ENCODE measurements at places on chromosomes 3 and 15.

DNA sequence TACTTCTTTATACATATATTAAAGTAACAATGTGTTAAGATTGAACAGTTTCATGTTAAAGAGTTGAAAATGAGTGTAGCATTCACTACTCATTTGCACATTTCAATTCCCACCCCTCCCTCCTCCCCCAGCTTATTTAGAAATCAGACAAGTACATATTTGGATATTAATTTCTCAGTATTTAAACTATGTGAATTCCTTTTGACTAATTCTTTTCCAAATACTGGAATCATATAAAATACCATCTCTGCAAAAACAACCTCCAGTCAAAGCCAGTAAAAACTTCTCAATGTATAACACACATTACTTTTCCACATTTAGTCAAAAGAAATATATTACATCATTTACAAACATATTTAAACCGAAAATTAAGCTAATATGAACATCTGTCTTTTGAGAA is 25.5 kb upstream of the SHC4 start:
- no peak overlapping the region for H3K4me3 ChIP-seq
- H3K4me1 ChIP-seq: no peaks in the 10 kb centered on the region
- DNase-seq: no peak

GRCh38 chr3:188646592-188646991 is 492.6 kb downstream of the LPP start:
- DNase-seq: peak; percentile 37
- H3K27me3 ChIP-seq: no peaks in the 10 kb centered on the region
- no peak overlapping the region for H3K27ac ChIP-seq
- H3K4me1 ChIP-seq: peaks cover 3% of the 10 kb centered on the region
- H3K36me3 ChIP-seq: no peaks in the 10 kb centered on the region
- H3K4me3 ChIP-seq: no peak overlapping the region

DNA sequence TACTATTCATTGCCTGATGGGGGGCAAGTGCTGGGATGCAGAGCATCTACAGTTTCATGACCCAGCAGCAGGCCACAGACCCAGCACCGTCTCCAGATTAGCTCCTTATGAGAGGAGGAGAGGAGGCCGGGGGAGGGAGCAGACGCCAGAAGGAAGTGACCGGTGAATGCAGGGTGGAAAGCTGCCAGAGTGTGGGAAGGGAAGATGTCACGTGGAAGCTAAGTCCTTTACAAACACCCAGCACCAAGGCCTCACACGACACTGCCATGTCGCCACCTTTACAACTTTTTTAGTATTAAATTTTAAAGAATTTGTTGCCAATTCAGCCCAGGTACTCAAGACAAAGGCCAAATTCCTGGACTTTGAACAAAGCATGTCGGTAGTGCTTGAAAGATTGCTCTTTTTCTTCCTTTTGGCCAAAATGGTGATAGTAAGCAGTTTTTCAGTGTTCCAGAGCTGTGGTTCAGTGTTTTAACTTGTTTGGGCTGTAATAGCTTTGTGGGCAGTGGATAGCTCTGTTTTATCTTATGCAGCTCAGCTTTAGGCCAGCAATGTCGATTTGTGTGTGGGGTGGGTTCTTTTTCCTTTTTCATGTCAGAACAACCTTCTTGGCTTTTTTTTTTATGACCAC is 58.2 kb downstream of the ZBTB38 start:
- DNase-seq: peak; percentile 89
- H3K27ac ChIP-seq: peak overlapping the region; percentile 44
- no peak overlapping the region for H3K4me3 ChIP-seq
- no peaks in the 10 kb centered on the region for H3K27me3 ChIP-seq
- H3K4me1 ChIP-seq: peaks cover 16% of the 10 kb centered on the region

GRCh38 chr3:4043867-4044575 is 244.8 kb downstream of the LRRN1 start:
- H3K4me1 ChIP-seq: no peaks in the 10 kb centered on the region
- no peak for DNase-seq

DNA sequence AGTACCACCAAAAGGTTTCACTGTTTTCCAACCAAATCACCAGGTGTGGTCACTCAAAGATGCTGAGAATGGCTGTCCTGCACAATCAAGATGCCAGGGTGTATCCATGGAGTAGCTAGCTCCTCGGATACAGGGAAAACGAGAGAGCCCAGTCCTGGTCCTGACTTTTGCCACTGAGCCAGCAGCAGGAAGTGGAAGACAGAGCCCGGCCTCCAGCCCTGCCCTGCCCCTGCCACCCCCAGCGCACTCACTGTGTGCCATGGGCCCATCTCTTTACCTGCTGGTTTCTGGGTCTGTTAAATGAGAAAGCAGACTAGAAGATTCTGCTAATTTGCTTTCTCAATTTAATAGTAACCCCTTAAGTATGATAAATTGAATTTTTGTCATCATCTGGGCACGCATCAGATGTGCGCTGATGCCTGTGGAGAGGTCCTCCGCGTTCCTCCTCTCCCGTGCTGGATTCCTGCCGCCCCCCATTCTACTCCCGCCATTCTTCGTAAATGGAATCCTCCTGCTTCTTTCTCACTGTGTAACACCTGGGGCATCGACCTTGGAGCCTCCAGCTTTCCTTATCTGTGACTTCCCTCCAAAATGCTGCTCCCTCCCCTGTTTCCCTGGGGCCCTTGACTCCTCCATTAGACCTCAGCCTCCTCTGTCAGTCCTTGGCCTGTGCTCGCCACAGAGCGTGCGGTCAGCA is 18.0 kb downstream of the TNFAIP8L3 start:
- no peak overlapping the region for H3K4me3 ChIP-seq
- H3K4me1 ChIP-seq: peaks cover 3% of the 10 kb centered on the region
- no peak for DNase-seq

GRCh38 chr15:45320581-45321205 is 57.7 kb downstream of the GATM start:
- H3K27ac ChIP-seq: no peak overlapping the region
- H3K27me3 ChIP-seq: no peaks in the 10 kb centered on the region
- H3K36me3 ChIP-seq: no peaks in the 10 kb centered on the region

Data from endothelial cell of umbilical vein (primary cell).